ENCODE measurements at places on chromosomes 13 and 19.

DNA sequence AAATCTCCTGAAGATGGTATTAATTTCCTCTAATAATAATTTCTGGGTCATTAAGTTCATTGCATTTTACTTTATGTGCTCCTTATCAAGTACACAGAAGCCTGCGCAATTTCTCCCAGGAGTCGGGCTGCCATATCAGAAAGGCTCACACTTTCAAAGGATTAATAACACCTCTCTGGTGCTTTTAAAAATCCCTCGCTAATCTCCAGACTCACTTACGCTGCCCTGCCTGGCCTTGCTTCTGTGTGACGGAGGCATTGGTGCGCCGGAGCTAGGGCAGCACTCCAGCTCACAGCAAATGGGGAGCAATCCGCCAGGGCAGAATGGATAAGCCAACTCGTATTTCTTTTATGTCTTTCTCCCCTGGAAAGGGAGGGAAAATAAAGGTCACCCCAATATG, 300.8 kb downstream of the EFNB2 start:
- DNase-seq, result no peak

- no peak for DNase-seq
Observed at GRCh38 chr19:7063339-7063738, 4.9 kb upstream of the MBD3L3 start.

GRCh38 chr13:25971459-25972145, 80.2 kb downstream of the SHISA2 start:
- DNase-seq, result no peak

GRCh38 chr19:54179262-54179852, 6.4 kb upstream of the TMC4 start:
- DNase-seq, result no peak

DNA sequence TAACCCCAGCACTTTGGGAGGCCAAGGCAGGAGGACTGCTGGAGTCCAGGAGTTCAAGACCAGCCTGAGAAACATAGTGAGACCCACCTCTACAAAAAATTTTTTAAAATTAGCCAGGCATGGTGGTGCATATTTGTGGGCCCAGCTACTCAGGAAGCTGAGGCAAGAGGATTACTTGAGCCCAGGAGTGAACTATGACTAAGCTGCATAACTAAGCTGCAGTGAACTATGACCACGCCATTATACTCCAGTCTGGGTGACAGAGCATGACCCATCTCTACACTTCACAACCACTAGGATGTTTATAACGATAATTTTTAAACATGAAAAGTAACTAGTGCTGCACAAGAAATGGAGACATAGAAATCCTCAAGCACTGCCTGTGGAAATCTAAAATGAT, 352.7 kb upstream of the SGCG start:
- no peak for DNase-seq

GRCh38 chr13:44230736-44231135, 142.9 kb upstream of the SERP2 start:
- DNase-seq, result no peak

DNA sequence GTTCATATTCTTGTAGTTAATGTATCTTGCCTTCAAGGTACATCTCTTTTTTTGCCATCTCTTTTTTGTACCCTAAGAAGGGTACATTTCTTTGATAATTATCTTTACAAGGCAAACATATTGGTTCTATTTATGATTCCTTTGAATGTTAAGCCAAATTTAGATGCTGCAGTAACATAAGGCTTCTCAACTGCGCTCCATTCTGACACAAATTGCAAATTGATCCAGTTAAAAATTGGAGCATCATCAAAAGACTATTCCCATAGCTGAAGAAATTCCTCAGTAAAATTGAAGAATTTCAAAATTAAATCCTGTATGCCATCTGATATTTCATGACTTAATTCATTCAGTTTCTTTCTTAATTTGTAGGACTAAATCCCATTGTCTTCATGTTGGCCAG, 2.7 kb upstream of the ZNF780A start:
- no peak for DNase-seq

- peak; percentile 85 for DNase-seq
Observed at GRCh38 chr19:18388100-18388959, 2.4 kb downstream of the GDF15 start.

DNA sequence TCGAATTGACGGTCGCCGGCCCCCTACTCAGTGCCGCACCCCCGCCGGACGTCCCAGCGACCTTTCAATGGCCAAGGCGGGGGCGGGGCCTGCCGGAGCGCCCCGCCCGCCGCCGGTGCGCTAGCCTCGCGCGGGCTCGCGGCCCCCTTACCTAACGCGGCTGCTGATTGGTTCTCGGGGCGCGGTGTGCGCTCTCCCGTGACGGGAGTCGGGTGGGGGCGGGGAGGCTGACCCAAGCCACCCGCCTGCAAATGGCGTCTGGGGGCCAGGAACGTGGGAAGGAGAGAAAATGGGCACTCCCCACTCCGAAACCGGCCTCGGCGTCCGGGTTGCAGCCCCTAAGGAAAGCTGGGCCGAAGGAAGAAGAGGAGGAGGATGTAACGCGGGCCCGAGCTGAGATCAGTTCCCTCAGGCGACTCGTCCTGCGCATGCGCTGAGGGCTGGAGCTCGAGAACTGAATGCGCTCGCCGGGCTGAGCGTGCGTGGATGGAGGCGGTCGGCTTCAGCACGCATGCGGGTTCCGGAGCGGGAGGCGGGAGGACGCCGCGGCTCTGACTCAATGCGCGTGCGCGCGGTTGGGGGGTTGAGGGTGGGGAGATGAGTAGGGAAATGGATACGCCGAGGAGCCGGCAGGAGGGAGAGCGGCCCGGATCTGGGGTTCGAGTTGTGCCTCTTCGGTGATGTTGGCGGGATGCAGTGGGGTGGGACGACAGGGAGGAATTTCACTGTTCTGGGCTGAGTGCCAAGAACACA, at the start of gene SMG9:
SMG9 (minus strand) TSS at position 460 of the 753 bp plus-strand sequence. CDS start 4,221 bp downstream, outside the sequence.
- peak; percentile 97 for DNase-seq

DNA sequence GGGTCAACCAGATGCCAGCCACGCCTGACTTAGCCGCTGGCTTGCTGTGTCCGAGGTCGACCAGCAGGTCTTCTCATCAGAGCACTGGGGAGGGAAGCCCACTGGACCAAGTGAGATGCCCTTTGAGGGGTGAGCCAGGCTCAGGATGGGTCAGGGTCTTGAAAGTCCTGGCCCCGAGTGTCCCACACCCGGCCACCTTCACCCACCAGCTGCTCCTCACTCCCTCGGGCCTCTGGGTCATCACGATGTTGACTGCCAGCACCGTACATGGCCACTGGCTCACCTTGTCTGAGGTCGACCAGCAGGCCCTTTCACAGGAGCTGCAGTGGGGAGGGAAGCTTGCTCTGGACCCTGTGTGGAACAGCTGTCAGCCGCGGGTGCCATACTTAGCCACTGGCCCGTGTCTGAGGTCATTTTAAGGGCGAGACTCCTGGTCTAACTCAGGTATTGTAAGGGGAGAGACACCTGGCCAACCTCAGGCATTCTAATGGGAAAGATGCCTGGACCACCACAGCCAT, 1361.3 kb downstream of the UQCRFS1 start:
- no peak for DNase-seq

- DNase-seq, result no peak
Observed at GRCh38 chr19:28840891-28841290, 372.1 kb downstream of the UQCRFS1 start.

DNA sequence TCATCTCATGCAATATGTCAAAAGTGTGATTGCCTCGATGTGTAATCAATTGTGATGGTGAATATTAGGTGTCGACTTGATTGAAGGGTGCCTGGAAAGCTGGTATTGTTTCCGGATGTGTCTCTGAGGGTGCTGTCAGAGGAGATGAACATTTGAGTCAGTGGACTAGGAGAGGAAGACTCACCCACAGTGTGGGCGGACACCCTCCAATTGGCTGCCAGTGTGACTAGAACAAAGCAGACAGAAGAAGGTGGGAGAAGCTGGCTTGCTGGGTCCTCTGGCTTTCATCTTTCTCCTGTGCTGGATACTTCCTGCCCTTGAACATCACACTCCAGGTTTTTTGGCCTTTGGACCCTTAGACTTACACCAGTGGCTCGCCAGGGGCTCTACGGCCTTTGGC, 15.5 kb upstream of the CABP5 start:
- DNase-seq, result no peak

DNA sequence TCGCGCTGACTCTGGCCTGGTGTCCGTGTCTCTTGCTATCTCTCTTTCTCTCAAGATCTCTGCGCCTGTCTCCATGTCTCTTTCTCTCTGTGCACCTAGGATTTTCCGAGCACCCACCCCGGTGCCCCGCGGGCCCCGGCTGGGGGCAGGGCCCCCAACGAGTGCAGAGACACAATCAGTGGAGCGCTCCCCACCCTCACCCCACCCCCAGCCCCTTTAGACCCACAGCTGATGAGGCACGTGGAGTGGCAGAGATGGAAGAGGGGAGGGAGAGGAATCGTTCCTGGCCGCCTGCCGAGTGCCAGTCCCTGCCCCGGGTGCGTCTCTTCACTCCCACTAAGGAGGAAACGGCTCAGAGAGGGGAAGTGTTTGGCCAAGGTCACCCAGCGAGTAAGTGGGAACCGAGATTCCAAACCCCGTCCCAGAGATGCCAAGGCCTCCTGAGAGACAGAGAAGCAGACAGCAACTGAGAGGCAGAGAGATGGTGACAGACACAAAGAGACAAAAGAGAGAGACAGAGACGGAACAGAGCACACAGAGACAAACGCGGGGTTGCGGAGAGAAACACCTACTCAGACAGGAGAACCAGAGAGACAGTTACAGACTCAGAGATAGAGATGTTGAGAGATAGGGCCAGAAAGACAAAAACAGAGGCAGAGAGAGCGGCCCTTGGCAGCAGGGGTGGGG, 626 bp upstream of the BCL3 start:
- peak; percentile 59 for DNase-seq

GRCh38 chr13:72808917-72809500, 27.1 kb downstream of the PIBF1 start:
- DNase-seq, result no peak

- DNase-seq, result no peak
Observed at GRCh38 chr19:32309711-32310390, 35.6 kb upstream of the ZNF507 start.

DNA sequence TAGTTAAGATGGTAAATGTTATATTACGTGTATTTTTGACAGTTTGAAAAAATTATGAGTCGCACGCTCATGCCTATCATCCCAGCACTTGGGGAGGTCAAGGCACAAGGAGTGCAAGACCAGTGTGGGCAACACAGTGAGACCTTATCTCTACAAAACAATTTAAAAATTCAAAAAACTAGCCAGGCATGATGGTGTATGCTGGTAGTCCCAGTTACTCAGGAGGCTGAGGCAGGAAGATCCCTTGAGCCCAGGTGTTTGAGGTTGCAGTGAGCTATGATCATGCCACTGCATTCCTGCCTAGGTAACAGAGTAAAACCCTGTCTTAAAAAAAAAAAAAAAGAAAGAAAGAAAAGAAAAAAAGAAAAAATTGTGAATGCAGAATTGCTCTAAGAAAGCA, 58.0 kb downstream of the TBC1D4 start:
- DNase-seq, result no peak

DNA sequence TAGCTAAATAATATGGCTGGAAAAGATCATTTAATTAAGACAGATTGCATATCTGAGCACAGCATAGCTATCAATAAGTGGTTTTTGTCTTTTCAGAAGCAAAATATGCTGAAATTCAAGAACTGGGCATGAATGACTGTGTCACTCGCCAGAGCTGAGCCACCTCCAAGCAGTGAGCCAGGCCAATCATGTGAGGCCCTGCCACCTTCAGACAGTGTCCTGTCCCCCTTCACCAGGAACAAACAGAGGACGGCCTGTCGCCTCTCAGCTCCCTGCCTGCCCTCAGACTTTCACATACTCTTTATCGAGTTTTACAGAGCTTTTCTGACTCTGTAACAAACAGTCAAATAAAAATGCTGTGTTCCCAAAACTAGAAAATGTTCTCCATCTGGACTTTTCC, 171.0 kb upstream of the TSC22D1 start:
- no peak for DNase-seq

- no peak for DNase-seq
Observed at GRCh38 chr13:90551253-90551652, 796.2 kb upstream of the MIR17HG start.

DNA sequence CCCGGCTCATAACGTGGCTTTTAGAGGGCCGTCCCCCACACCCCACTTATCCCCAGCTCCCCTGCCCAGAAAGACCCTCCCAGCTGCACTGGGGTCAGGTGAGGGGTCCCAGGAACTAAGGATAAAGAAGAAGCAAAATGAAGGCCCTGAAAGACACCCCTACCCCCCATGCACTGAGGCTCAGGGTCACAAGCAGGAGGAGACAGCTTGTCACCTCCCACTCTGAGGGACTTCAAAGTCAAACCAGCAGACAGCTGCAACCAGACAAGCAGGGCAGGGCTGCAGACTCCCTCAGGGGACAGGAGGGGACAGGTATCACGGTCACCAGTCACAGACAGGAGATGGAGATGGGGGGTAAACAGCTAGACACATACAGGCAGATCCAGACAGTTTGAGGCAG, 6.1 kb upstream of the NANOS3 start:
- DNase-seq, result no peak

GRCh38 chr13:69292789-69293425, 814.7 kb upstream of the ATXN8OS start:
- DNase-seq, result no peak

DNA sequence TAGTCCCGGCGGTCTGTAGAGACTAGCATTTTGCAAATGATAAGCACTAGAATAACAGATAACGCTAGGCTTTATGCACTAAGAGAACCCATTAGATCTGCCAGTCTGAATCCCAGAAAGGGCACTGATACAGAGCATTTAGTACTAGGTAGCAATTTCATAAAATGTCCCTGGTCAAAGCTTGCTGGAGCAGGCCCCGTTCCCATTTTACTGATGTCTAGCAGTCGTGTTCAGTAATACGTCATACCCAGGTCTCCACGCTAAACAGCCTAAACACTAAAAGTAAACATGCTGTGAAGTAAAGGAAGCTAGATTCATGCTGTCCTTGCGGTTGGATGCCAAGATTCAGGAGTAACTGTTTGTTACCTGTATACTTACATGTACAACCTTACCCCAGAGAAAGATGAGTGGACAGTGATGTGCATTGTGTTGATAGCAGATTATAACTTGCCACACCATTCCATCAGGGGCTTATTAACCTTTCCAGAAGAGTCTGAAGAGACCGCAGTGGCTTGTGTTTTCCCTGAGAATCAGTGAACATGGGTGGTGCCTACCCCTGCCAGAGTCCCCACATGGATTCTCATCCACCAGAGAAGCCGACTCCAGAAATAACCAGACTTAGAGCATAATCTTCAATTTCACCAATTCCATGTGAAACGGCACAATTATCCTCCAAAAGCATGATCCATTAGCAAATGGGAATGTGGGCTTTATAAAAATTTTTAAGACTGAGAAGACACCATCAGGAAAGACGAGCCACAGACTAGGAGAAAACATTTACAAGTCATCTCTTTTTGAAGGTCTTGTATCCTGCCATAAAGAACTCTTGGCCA, 3.4 kb upstream of the RPS11 start:
- peak; percentile 55 for DNase-seq

DNA sequence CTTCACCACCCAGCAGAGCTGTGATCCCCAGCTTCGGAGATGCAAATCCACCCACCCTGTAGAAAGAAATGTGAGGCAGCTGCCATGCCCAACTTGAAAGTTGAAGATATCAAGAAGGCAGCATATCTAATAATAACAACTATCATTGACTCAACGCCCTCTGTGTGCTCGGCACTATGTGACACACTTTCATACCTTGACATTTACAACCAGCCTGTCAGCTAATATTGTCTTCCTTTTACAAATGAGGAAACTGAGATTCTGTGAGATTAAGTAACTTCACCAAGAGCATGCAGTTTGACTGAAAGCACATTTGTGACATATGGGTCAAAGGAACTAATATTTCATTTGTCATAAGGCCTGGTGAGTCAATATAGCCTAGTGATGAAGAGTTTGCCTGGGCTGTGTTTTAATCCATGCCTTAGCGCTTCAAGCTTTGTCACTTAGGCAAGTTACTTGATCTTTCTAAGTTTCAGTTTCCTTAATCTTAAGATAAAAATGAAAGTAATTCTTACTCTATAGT, 137.0 kb downstream of the FLT1 start:
- DNase-seq, result no peak

GRCh38 chr13:45398877-45399276, 19.3 kb downstream of the SLC25A30 start:
- peak; percentile 13 for DNase-seq

Measured in activated CD4-positive, alpha-beta T cell treated with anti-CD3 and anti-CD28 coated beads, Interleukin-2, amount 50 U/mL, for 48 hours (primary cell).